ENCODE measurements at places on chromosomes 5 and 9.

- no peak for DNase-seq
Observed at GRCh38 chr5:150441813-150442698, 7.5 kb downstream of the RPS14 start.

DNA sequence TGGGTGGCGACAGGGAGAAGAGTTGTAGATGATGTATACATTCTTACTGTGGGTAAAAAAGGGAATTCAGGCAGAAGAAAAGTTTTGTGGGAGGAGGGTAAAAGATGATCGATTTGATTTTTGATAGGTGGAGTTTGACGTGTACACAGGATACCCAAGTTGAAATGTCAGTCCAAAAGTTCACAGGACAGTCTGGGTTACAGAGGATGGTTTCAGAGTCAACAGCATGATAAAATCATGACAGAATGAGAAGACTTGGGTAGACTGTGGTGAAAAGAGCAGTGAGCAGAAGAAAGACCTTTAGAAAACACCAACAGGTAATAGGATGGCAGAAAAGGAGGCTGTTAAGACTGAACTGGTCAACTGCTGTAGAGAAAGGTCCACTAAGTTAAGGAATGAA lies 72.2 kb upstream of the FRRS1L start:
- DNase-seq = no peak

- DNase-seq = no peak
Observed at GRCh38 chr5:167458412-167458811, 833.0 kb upstream of the WWC1 start.

GRCh38 chr9:34124099-34124498 lies 2.4 kb downstream of the DCAF12 start:
- DNase-seq = no peak

DNA sequence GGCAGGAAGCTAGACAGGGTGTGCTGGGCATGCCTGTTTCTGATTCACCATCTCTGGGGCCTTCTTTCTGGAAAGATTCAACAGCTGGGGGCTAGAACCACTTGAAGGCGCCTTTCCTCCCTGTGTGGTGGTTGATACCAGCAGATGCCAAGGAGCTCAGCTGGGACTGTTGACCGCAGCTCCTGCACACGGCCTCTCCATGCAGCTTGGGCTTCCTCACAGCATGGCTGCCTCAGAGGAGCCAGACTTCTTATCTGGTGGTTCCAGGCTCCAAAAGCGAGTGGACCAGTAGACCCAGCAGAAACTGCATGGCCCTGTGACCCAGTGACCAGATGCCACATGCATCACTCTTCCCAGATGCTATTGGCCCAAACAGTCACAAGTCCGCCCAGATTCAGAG lies 74.7 kb upstream of the COL5A1 start:
- no peak for DNase-seq

DNA sequence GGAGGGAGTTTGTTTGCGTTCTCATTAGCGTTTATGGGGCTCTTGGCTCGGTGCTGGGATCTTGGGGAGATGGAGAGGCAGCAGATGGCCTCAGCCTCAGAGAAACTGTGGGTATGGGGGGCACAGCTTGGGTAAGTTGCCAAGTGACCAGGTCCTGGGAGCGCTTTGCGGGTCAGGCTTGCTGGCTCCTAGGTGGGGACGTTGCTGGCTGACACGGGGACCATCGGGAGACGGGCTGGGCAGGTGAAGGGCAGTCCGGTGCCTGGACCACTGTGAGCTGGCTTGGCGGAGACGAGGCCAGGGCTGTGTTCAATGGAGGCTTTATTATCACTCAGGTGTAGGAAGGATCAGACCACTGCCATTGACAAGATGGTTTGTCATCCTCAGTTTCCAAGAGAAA lies 30.0 kb downstream of the FGD3 start:
- no peak for DNase-seq

DNA sequence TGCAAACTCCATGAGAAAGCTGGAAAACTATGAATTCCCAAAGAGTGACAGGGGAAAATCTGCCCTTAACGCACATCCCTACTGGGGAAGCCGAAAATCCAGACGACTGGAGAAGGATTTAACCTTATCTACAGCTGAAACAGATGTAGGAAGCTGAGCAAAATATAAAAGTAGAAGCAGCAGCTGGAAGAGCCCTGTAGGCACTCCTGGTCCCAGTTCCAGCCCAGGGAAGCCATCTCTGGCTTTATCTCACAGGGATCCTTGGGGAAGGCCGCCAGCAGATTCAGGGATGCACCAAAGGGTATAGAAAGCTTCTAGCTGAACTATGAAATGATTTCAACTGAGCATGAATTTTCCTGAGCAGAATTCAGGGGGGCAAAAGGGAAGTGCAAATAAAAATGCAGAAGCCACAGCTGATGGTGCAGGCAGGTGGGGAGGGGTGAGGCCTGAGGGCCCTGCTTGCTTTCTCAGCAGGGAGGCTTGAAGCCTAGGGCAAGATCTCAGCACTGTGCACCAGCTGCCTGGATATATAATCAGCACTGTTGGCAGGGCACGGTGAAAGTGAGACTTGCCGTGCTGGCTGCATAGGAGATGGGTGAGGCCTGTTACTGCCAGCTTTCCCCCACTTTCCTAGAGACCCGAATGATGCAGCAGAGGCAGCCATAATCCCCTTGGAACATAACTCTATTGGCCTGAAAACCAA lies 2019.5 kb upstream of the NUDT12 start:
- no peak for DNase-seq

GRCh38 chr9:33374634-33375237 lies 27.6 kb downstream of the AQP7 start:
- DNase-seq = peak; percentile 73

GRCh38 chr5:151251621-151252020 lies 1.4 kb upstream of the GM2A start:
- DNase-seq = no peak

GRCh38 chr9:89877051-89878002 lies 272.5 kb downstream of the GADD45G start:
- no peak for DNase-seq

- DNase-seq = no peak
Observed at GRCh38 chr5:44614845-44615244, 193.9 kb upstream of the MRPS30 start.

DNA sequence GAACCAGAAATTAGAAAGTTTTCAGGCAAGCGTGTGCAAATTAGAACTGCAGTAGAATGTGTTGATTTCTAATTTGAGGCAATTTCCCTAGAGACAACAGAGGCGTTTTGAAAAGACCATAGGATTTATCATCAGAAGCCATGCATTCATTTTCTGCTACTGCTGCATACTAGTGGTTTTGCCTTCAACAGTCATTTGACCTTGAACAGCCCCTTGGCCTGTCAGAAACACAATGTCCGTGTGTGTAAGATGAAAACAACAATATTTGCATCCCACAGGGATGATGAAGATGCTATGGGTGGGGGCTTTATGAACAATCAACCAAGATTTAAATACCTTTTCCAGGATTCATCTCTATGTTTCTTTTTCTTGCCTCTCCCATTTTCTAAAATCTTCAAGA lies 73.7 kb downstream of the PDE4D start:
- no peak for DNase-seq

- no peak for DNase-seq
Observed at GRCh38 chr9:89160806-89161205, 17.8 kb downstream of the SHC3 start.

- no peak for DNase-seq
Observed at GRCh38 chr5:169260896-169261569, 39.9 kb downstream of the SLIT3 start.

- no peak for DNase-seq
Observed at GRCh38 chr5:32156635-32157034, 17.5 kb downstream of the GOLPH3 start.

DNA sequence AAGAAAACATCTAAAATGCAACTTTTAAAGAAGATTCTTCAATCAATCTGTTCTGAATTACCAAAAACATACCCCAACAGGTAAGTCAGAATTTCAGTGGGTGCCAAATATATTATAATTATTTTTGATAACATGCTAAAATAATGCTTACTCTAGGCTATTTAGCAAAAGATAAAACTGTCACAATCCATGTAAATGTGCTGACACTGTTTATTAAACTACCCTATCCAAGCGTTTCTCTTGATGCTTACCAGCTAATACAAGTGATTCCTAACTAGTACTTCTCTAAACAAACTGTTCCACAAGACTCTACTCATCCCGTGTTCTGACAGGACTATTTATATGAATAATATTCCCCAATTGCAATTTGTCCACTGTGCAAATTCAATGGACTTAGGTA lies 236.7 kb downstream of the BNC2 start:
- no peak for DNase-seq

DNA sequence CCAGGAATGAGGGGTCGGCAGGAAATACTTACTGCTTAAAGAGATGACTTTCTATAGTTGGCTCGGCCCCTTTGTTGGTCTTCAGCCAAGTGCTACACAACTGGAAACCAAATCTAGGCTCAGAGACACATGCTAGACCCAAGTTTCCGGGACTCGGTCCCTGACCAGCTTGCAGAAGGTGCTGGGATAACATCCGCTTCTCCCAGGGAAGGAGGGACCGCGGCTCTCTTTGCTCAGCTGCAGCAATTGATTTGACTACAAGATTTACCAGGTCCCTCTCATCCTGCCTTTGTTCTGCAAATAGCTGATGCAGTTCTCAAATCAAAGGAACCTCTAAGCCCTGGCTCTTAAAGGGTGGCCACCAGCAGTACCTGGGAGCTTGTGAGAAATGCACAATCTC lies 314.7 kb downstream of the MLLT3 start:
- DNase-seq = no peak

GRCh38 chr9:116843863-116844620 lies 156.9 kb downstream of the TRIM32 start:
- DNase-seq = no peak

GRCh38 chr5:119343052-119343451 lies 12.8 kb upstream of the TNFAIP8 start:
- DNase-seq = no peak

DNA sequence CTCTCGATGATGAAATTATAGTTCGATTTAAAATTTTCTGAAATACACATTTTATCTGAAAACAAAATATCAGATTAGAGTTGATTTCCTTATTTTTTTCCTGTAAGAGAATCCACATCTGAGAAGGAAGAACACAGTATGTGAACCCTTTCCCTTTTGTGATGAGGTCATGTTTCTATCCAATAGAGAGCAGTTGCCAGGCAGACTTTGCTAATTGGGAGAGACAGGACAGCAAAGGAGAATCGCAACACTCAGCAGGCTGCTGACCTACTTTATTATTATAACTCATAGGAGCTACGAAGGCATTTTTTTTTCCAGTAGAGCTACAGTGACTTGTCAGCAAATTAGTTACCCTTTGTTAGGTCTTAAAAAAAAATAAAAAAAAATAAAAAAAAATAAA lies 242.1 kb downstream of the HCN1 start:
- peak; percentile 2 for DNase-seq

GRCh38 chr5:136811551-136811950 lies 446.2 kb upstream of the TRPC7 start:
- DNase-seq = no peak
